ENCODE measurements at places on chromosomes 7 and 10.

DNA sequence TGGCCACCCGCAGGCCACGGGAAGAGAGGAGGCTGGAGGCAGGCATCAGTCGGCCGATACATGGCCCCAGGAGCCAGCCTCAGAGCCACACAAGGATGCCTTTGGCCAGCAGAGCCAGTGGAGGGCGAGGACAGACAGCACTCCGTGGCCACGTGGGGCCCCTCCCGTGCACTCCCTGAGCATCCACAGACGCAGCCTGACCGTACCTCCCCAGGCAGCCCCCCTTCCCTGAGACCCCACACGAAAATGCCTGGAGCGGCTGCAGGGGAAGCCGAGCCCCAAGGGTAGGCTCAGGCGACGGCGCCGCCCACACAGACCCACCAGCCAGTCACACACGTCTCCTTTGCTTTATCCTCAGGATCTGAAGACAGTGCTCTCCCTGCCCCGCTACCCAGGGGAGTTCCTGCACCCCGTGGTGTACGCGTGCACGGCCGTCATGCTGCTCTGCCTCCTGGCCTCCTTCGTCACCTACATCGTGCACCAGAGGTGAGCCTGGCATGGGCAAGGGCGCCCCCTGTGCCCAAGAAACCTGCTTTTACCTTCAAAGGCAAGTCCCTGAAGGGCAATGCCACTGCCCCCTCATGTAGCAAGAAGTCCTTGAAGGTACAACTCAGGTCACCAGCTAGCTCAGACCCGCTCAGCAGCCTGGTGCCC, 9.0 kb downstream of the ADGRA1 start:
- DNase-seq: no peak

GRCh38 chr10:5282137-5282536, 82.6 kb upstream of the UCN3 start:
- DNase-seq: no peak

DNA sequence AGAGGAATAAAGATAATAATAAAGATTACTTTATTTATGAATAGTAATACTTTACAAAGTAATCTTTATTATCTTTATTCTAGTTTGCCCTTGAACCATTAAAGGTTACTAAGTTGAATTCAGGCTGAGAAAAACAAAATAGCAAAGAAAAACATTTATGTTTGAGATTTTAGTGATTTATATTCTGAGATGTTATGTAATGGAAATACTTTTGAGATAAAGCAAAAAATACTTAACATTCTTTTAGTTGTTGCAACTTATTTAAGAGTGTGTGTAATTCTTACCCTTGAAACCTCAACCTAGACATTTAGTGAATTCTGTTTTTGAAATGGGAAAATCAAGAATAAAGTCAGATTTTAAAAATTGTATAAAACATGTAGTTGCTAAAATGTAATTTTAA, 40.0 kb downstream of the MINPP1 start:
- no peak for DNase-seq

GRCh38 chr7:47444376-47445098, 137.4 kb downstream of the TNS3 start:
- peak; percentile 25 for DNase-seq

- no peak for DNase-seq
Observed at GRCh38 chr7:144087230-144087629, 1.2 kb downstream of the OR2A12 start.

DNA sequence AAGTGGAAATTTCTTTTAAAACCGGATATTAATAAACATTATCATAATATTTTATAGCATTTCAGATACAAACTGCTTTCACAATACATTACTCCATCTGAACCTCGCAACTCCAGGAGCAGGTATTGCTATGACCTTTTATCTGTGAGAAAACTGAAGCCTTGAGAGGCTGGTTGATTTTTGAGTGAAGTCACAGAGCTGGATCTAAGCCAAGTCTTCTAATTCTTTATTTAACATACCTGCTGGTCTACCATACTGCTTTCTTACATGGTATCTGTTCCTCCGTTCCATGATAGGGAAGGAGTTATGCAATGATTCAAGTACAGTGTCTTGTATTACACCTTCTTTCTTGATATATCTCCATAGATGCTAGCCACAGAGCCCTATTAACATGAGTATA, 37.4 kb upstream of the ITGB8 start:
- no peak for DNase-seq

- DNase-seq: no peak
Observed at GRCh38 chr10:10330418-10330817, 687.3 kb upstream of the CELF2 start.

All from upper lobe of right lung (tissue), 1 donor.